ENCODE measurements at places on chromosomes 3 and 15. TPM values are rescaled to one million over a fixed set of nuclear protein-coding genes. Genes with fewer than 3 reads are reported as not detected.

The STT3B gene
- 92.3 TPM for total RNA-seq

DNA sequence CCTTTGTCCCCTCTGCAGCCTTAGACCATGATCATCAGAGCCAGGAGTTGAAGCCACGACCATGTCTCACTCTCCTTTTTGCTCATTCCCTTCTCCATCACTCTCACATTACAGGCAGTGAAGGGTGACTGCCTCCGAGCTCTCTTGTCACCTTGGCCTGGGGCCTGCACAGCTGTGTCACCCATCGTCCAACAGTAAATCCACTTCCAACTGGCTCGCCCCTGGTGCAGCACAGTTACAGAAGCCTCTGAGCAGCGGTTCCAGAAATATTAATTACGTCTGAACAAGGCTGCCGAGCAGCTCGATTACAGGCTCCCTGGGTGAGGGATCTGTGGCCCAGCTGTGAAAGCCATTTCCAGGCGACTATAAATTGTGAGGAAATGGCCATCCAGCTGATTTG is 528.2 kb downstream of the NR2F2 start:
- DNase-seq = no peak

- DNase-seq = no peak
These were observed 4.5 kb upstream of the ULK3 start for GRCh38 chr15:74847432-74847831.

GRCh38 chr15:73564255-73564654 is 68.9 kb downstream of the NPTN start:
- no peak for DNase-seq

DNA sequence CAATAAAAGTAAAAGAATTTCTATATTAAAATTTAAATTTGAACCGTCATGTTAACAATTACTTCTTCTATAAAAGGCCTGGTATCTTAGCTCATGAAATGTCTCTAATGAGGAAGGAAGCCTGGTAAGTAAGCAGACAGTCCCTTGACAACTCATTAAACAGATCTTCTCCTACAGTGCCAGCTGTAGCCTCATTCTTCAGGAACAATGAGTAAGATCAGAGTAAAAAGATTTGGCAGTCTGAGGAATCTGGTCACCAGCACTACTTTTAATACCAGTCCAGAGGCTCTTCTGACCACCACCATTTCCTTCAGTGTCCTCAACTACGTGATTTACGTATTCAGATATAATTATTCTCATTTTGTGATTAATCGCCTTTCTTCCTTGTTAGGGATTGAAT is 955.0 kb upstream of the ALCAM start:
- DNase-seq = no peak

- DNase-seq = no peak
These were observed 26.5 kb upstream of the VEPH1 start for GRCh38 chr3:157529751-157530150.

DNA sequence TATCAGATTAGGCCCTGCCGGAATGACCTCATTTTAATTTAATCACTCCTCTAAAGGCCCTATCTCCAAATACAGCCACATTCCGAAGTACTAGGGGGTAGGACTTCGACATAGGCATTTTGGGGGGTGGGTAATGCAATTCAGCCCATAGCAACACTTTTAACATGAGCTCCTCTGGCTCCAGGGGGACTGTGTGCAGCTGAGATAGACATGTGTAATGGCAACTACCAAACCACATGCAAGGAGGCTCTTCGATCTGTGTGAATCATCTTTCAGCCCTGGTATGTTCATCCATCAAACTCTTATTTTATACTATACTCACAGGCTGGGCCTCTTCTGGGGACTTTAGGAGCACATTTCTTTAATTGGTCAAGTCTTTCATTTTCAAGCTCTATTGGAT is 57.4 kb upstream of the PPARG start:
- DNase-seq = no peak

DNA sequence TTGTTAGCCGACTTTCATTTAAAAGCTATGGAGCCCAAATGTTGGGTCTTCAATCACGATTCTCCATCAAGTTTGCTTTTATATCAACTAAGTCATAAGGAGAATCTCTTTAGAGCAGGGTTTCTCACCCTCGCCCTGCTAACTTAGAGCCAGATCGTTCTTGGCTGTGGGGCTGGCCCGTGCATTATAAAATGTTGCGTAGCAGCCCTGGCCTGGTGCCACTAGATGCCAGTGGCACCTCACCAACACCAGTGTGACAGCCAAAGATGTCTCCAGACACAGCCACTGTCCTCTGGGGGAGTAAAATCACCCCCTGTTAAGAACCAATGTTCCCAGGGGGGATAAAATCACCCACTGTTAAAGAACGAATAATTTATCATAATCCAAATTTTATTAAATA is 226.1 kb downstream of the OCA2 start:
- no peak for DNase-seq

- no peak for DNase-seq
These were observed 247.4 kb downstream of the GABRG3 start for GRCh38 chr15:27218426-27218825.

DNA sequence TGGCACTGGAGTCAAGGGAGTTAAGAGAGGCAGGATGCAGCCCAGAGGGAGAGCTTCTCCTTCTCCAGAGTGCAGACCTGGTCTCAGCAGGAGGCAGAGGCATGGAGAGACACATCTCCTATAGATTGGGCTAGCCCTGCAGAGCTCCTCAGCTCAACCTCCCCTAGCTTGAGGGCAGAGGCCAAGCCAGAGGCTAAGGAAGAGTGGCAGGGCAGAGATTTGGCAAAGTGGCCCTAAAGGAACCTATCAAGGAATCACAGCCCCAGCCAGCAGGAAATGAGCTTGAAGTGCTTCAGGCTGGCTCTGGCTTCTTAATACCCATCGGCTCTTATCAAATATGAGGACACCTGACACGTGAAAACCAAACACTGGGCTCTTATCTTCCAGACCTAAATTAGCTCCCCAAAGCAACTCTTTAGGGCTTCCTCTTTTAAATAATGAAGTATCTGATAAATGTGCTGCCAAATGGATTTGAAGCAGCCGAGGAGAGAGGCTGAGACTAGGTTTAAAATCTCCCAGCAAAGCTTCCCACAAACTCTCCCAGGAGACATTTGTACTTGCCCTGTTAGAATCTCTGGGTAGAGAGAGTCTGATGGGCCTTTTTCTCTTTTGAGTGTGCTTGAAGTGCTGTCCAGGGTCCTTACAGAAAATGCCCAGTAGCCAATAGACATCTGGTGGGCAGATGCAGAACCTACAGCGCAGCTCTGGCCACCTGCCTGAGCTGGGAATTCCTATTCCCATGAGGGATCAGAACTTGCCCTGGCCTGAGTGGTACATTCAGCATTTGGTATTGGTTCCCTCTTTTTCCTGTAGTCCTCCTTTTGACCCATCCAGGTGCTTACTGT is 271.4 kb downstream of the CLSTN2 start:
- no peak for DNase-seq

- DNase-seq = peak; percentile 40
These were observed 5.9 kb downstream of the STOML1 start for GRCh38 chr15:73986055-73986775.

- no peak for DNase-seq
These were observed 1.5 kb downstream of the ABHD5 start for GRCh38 chr3:43692085-43692855.

- DNase-seq = no peak
These were observed 17.1 kb upstream of the EPB42 start for GRCh38 chr15:43237842-43238470.

- no peak for DNase-seq
These were observed 168.4 kb upstream of the BCL6 start for GRCh38 chr3:187913617-187914033.

The ARNT2 gene
- total RNA-seq = 16.2 TPM

- no peak for DNase-seq
These were observed 859.6 kb downstream of the ROBO1 start for GRCh38 chr3:78908236-78908635.

- DNase-seq = no peak
These were observed 41.9 kb downstream of the KY start for GRCh38 chr3:134608771-134609435.

GRCh38 chr15:71323584-71323983 is 208.3 kb downstream of the THSD4 start:
- no peak for DNase-seq

DNA sequence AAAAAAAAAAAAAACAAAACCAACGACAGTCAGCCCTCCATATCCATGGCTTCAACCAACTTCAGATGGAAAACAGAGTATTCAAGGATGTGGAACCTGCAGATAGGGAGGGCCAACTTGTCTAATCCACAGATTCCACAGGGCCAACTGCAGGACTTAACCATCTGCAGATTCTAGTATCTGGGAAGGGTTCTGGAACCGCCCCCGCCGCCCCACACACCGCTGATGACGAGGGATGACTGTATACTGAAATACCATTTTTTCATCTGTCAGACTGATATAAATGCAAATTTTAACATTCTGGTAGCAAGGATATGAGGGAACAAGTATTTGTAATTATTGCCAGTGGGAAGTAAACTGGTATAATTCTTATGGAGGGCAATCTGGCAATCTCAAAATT is 29.5 kb downstream of the ADPGK start:
- DNase-seq = no peak

DNA sequence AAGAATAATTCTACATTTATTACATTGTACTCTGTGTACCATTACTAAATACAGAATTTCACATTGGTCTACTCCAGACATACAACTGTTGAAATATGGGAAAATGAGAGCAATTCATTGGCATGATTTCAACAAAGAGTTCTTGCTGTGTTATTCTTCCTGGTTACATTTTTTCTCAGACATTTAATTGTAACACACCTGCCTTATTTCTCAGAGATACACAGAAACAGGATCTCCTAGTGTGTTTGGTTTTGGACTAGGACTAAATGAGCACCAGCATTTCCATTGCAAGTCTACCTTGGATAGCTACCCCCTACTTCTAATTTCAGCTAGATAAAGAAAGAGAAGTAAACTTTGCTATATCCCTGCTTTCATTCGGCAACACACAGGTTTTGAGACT is 274.3 kb upstream of the CNTN4 start:
- no peak for DNase-seq

- DNase-seq = no peak
These were observed 204.8 kb upstream of the TSC22D2 start for GRCh38 chr3:150203273-150203672.

The ITIH3 gene
- total RNA-seq = 5.7 TPM

GRCh38 chr3:114829783-114830182 is 317.3 kb downstream of the ZBTB20 start:
- DNase-seq = no peak

GRCh38 chr3:102006812-102007485 is 157.6 kb downstream of the NFKBIZ start:
- no peak for DNase-seq

GRCh38 chr3:82082796-82083195 is 321.4 kb upstream of the GBE1 start:
- no peak for DNase-seq

DNA sequence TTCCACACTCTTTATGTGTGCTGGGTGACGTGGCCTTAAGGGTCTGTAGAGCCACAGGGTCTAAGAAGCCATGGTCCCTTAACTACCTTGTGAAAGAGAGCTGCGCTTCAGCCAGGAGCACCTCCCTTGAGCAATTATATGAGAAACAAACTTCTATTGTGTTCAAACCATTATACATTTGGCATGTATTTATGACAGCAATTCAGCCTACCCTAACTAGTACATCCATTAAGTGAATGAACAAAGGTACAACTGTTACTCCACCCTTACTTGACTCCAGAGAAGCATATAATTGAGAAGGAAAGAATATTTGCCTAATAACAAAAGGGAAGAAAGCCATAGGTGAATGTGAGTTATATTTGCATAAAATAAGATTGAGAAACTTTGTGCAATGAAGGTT is 69.8 kb upstream of the BOC start:
- DNase-seq = no peak

- peak; percentile 23 for DNase-seq
These were observed 46.2 kb downstream of the RGMA start for GRCh38 chr15:93042691-93043378.

The GNAT1 gene
- total RNA-seq = not detected

The CTXN2 gene
- not detected for total RNA-seq

DNA sequence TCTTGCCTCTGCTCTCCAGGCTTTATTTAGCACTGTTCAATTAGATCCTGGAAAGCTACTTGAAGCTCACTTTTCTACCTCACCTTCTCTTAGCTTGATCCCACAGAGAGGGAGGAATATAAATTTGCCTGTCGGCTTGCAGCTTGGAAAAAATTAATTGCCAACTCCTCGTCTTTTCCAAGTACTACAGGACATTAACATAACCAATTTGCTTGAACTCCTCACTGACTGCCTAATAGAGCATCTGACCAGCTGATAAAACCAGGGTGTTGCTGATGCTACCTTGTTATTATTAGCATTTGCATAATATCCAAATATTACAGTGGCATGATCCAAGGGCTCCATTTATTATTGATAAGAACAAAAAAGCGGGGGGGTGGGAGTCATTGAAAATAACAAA is 561.8 kb downstream of the MCTP2 start:
- no peak for DNase-seq

GRCh38 chr3:121918779-121919483 is 24.7 kb downstream of the SLC15A2 start:
- DNase-seq = no peak

DNA sequence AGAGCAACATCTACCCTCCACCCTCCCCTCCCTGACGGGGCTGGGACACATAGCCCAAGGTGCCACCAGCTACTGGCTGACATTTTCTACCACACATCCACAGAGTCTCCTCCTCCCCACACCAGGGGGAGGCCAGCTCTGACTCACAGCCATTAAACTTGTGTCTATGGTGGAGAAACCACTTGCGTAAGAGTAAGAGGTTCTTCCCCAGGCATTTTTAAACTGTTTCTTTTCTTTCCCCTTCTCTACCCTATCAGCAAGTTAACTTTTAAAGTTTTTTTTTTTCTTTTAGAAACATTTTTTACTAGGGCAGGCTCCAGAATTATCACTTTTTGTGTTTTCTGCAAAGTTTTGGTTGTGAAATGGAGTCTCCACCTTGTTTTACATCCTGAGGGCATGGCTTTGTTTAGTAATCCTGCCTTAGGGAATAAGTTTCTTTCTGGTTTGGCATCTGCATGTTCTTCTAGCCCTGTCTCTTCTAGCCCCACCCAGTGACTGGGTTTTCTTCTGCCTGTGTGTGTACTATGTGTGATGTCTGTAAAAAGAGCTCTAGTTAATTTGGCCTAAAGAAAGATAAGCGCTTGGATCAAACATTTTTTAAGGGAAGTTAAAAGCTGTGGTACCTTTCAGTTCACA is 148.8 kb upstream of the GADL1 start:
- peak; percentile 48 for DNase-seq

DNA sequence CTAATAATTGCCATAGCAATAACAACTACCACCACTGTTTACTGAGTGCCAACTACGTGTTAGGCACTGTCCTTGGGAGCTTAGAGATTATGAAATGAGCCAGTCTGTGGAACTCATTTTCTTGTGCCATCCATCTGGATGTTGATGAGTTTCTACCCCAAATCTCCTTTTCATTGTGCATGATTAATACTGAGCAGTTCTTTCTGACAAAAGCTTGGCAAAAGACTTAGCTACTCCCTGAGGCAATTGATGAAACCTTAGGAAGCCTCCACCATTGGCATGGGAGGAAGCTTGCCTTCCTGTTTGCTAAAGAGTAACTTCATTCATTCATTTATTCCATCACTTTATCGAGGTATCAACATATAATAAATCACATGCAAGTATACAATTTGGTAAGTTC is 39.8 kb downstream of the PRICKLE2 start:
- no peak for DNase-seq
